GM20000 (cell line): ENCODE measurements at places on chromosomes 6 and 20.
A peak's percentile ranks its signal among the peaks of the same experiment; 100 is the strongest.

DNA sequence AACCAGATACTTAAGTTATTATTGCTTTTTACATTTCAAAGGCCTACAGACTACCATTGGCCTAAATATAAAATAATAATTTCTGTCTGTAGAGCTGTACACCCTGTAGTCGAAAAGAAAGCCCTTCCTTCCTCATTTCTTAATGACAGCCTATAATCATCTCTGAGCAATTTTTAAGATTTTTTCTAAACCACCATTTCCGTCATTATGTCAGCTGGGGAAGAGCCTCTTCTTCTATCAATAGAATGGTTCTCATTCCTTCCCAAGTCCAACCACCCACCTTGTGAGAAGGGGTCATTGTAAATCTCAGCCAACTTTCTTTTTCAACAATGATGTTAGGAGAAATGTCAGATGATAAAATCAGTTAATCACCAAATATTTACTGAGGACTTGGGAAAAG, 91.8 kb downstream of the PLEKHG1 start:
- no peak for DNase-seq

DNA sequence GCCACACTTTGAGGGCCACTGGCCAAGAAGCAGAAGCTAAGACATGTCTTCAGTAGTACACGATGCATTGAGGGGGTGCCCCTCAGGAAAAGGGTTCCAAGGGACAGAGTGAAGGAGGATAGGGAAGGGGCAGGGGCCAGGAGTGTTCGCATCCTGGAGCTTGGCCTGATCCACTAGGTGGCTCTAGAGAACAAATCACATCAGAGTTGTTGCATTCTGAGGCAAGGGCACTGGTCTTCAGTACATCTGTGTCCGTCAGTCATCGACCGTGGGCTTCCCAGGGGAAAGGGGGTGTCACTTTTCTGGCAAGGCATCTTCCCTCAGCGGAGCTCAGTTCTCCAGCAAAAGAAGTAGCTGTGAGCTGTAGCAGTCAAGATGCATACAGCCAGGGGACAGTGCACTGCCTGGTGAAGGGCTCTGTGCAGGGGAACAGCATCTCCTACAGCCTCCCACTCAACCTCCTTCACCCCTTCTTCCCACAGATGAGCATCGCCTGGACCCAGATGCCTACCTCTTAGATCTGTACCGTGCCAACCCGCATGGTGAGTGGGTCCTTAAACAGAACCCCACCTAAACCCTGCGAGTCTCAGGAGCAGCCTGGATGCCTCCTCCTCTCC, 47.8 kb downstream of the ARHGAP40 start:
- peak; percentile 44 for DNase-seq

DNA sequence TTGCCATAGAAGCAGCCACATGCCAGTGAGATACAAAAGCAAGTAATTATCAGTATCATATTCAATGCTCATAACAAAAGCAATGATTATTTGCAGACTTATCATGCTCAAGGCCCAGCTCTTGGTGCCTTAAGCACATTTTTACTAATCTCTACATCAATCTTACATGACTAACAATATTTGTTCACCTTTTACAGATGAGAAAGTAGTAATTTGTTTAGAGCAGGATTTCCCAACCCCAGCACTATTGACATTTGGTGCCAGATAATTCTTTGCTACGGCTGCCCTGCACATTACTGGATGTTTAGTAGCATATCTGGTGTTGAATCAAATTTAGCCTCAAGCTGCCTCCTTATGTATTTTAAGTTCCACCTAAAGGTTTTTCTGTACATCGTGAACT, 19.0 kb upstream of the DOK5 start:
- DNase-seq = no peak

GRCh38 chr6:13398069-13398381, 69.7 kb upstream of the TBC1D7 start:
- DNase-seq = no peak

- DNase-seq = no peak
Measured at GRCh38 chr6:27383011-27383410, 5.5 kb upstream of the ZNF391 start.

- no peak for DNase-seq
Measured at GRCh38 chr6:149453597-149454345, 31.0 kb downstream of the ZC3H12D start.

DNA sequence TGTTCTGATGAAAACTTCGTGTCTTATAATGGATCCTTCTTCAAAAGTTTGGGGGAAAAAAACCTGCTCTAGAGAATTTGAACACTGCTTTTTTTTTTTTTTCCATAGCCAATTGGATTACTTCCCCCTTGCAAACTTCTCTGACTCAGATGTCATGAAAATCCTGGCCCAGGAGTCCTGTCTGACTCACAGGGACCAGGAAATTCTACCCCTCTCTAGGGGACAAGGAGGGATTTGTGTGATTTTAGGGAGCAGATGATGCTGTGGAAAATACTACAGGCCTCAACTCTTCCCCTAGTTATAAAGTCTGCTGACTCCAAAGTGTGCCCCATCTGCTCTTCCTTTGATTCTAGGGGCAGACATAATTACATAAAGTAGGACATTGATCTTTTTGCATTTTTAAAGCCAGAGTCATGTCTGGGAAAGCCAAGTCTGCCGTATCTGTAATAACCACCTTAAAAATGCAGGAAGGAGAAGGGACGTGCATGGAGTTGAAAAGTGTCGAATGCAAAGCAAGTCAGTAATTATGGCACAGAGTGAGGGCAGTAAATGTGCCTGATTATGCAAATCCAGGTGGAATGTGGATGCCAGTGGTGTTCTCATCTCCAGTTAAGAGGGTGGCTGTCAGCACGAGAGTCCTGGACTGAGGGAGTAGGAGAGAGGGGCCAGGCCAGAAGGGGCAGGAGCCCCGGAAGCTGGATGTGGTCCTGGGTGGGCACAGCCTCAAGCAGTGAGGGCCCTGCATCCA, 144.3 kb upstream of the SULF2 start:
- DNase-seq = no peak
